ENCODE measurements at places on chromosomes 4 and X.

- no peak for DNase-seq
Observed at GRCh38 chr4:157221426-157221894, 932 bp downstream of the GRIA2 start.

DNA sequence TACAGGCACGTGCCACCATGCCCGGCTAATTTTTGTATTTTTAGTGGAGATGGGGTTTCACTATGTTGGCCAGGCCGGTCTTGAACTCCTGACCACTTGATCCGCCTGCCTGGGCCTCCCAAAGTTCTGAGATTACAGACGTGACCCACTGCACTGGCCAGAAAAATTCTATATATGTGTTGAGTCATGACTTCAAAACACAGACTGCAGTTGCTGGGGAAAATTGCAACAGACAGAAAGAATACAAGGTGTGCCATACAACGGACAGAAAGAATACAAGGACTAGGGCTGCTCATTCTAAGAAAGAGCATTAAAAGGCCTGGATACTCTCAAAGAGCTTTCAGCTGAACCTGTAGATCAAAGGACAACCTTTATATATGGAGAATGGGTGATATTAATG lies 109.6 kb upstream of the ACSL4 start:
- no peak for DNase-seq

DNA sequence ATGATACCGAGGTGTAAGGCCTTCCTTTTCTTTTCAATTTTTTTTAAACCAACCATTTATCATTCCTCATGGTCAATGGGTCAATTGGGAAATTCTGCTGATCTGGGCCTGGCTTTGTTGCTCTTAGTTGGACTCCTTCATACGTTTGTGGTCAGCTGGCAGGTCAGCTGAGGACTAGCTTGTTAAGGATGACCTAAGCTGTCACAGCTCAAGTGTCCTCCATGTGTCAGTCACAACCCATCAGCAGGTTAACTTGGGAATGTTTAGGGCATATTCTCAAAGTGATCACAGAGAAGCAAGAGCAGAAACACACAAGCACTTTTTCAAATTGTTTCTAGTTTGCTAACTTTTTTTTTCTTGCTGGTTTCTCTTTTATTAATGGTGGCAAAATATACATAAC lies 117.4 kb upstream of the MAB21L2 start:
- no peak for DNase-seq

GRCh38 chr4:21915761-21916160 lies 32.8 kb downstream of the KCNIP4 start:
- no peak for DNase-seq

- DNase-seq = no peak
Observed at GRCh38 chrX:7515681-7516413, 327.1 kb upstream of the VCX start.

DNA sequence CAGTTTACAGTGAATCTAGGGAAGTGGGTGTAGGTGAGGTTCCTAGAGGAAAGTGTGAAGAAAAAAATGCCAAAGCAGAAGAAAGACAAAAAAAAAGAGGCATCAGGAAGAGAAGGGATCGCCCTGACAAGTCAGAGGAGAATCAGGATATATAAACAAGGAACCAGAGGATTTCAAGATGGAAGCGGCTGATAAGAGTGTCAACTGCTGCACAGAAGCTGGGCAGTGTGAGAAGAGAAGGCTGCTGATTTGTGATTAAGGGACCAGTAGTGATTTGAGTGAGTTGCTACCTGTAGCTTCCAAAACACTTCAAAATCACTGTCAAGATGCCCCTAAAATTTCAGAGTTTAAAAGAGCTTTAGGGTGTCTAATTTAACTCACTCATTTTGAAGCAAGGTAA lies 258.2 kb downstream of the PPP3CA start:
- no peak for DNase-seq

DNA sequence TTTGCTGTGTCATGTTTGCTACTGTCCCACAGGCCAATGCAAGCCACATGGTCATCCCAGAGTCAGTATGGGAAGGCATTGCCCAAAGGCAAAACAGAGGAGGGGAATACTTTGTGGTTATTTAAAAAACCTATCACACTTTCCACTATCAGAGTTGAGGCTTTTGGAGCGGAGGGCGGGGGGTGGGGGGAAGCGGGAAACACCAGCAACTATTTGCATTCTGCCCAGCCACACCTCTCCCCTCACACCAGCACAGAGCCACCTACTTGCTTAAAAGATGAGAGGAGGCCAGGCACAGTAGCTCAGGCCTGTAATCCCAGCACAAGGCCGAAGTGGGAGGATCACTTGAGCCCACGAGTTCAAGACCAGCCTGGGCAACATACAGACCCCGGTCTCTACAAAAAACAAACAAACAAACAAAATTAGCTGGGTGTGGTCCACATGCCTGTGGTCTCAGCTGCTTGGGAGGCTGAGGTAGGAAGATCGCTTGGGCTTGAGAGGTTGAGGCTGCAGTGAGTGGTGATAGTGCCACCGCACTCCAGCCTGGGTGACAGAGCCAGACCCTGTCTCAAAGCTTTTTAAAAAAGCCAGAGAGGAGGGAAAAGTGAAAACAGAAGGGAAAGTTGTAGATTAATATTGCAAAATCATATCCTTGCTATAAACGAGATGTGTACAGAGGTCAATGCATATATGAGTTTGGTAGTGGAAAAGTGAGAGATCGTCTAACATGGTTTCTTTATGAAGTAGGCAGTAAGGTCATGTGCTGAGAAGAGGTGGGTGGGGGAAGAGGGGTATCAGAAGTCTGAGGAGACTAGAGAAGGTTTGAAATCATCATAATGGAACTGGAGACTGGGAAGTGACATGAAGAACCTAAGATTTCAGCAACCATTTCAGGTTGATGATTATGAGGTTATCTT lies 1.9 kb upstream of the CHST7 start:
- no peak for DNase-seq

All from umbilical cord (tissue), 2 donors.